SHP77 (cell line): ENCODE measurements at places on chromosomes 7 and 10.
A peak's percentile ranks its signal among the peaks of the same experiment; 100 is the strongest.

DNA sequence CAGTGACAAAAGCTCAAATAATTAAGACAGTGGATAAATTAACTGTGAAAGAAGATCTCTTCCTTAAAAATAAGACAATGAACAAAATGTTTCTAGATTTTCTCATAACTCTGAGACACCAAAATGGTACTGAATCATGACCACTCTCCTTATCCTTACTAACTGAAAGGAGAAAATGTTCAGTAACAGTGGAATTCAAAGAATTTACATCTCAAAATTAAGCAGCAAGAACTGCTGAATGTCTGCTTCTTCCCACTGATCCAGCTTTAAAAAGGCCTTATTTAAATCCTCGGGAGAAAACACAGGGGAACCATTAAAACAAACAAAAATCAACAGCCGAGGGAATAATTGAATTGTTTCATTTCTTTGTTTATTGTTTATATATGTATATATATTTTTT is 27.3 kb upstream of the PLXDC2 start:
- no peak for DNase-seq

- DNase-seq, result no peak
These were observed 8.0 kb downstream of the RRP12 start for GRCh38 chr10:97393034-97393573.

- DNase-seq, result no peak
These were observed 2.8 kb downstream of the SPRN start for GRCh38 chr10:133421336-133422222.

- no peak for DNase-seq
These were observed 876 bp upstream of the PIK3AP1 start for GRCh38 chr10:96721207-96721572.

GRCh38 chr7:69714886-69715576 is 116.8 kb downstream of the AUTS2 start:
- DNase-seq, result no peak

DNA sequence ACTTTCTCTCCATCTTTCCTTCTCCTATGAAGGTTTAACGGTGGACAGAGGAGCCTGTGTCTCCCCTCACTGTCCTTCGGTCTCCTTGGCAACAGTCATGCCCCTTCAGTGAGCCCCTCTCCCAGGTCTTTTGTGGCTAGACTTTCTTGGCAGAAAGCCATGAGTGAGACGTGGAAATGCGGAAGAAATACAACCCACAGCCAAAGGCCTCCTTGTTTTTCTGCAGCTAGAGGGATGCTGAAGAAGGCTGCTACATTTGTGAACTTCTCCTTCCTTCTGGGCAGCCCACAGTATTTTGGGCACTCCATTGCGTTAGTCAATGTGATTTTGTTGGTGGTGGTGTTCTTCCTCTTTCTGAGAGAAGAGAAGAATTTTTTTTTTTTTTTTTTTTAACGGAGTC is 333.7 kb upstream of the PODXL start:
- no peak for DNase-seq

DNA sequence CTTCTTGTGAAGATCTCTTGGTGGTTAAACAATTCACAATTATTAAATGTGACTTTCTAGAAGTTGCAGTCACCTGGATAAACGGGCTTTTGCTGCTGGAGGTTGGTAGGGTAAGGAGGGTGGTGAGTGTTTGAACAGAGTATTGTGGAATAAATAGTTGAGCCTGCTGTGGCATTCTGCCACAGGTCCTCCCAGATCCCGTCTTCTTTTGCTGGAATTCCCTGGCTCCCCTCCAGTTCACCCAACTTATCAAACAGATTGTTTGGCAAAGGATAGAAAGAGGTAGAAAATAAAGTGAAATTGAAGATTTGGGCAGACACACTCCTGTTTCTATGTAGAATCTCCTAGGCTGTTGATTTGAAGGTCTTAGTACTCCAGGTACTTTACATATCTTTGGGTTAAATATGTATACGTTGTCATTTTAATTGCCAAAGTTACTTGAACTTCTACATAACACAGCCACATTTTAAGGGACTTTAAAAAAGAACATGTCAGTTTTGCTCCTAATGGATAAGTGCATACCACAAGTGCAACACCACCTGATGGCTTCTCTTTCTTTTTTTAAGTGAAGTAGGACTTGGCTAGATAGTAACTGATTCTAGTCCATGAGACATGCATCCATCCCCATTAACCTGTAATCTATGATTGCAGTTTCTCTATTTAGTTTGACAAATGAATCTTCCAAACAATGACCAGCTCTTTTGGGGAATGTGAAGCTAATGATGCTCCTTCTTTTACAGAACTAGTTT is 83.0 kb downstream of the ARL4A start:
- DNase-seq, result peak; percentile 36

GRCh38 chr10:50275650-50276235 is 24.4 kb upstream of the ASAH2 start:
- no peak for DNase-seq

- no peak for DNase-seq
These were observed 668 bp downstream of the GPR37 start for GRCh38 chr7:124764847-124765400.

GRCh38 chr7:50331564-50332208 is 27.2 kb downstream of the IKZF1 start:
- DNase-seq, result no peak

GRCh38 chr10:119306514-119306951 is 99.2 kb downstream of the GRK5 start:
- peak; percentile 73 for DNase-seq

DNA sequence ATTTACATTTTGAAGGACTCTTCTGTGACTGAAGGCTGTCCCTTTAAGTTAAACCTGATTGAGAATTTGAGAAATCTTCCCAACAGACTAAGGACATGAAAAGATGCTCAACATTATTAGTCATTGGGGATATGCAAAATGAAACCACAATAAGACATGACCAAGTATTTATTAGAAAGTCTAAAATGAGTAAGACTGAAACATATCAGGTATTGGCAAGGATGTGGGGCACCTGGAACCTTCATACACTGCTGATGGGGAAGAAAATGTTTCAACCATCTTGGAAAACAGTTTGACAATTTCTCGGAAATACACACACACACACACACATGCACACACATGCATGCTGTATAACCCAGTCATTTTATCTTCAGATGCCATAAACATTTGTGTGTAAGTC is 132.1 kb upstream of the CDK6 start:
- DNase-seq, result no peak

DNA sequence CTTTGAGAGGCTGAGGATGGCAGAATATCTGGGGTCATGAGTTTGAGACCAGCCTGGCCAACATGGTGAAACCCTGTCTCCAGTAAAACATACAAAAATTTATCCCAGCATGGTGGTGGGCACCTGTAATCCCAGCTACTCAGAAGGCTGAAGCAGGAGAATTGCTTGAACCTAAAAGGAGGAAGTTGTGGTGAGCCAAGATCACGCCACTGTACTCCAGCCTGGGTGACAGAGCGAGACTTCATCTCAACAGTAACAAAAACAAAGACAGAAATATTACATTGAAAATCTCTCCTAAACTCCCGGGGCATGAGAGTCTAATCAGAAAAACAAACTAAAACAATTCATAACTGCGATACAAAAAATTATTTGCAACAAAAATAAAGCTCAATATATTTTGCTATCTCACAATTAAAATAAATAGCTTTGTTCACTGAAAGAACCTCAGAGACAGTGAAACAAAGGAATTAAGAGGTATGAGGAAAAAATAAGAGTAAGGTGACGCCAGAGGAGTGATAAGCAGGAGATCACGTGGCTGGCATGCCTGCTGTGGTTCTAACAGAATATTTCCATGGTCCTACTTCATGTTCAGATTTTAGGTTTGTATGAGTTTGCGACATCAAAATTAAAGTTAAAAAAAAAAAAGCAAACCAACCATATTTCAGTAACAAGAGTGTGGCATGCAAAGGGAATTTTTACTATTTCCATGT is 527.7 kb upstream of the POM121L12 start:
- no peak for DNase-seq
